ENCODE measurements at places on chromosomes 2 and 18. TPM values are rescaled to one million over a fixed set of nuclear protein-coding genes. Genes with fewer than 3 reads are reported as not detected.

The CPLX4 gene
- polyA plus RNA-seq = not detected

- no peak overlapping the region for H3K27ac ChIP-seq
- no peaks in the 10 kb centered on the region for H3K4me1 ChIP-seq
- no peaks in the 10 kb centered on the region for H3K27me3 ChIP-seq
- no peak for DNase-seq
Measured at GRCh38 chr2:219961947-219962498, 334.6 kb downstream of the SLC4A3 start.

DNA sequence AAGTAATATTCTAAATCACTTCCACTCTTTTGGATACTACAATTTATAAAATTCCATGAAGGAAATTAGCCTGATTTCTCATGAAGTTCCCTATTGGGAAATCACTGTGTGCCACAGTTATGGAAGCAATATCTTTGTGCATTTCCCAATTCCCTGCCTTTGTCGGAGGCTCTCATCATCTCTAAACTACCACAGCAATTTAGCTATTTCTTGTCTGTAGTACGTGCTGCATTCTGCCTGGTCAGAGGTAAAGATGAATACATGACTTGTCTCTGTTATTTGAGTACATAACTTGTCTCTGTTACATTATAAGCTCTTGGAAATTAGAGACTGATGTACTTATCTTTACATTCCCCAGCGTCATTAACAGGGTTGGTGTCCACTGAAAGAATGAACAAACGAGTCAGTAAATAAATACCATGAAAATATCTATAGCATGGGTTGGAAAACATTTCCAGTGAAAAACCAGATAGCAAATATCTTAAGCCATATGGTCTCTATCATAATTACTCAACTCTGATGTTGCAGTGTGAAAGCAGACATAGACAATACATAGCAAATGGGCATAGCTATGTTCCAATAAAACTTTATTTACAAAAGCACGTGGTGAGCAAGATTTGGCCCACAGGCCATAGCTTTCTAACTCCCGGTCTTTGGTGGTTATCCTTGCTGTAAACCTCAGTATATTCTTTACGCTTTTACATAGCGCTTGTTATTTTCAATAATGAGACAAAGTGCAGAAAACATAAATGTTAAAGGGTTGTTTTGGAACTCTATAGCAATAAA, 78.8 kb downstream of the BCL2 start:
- peaks cover 5% of the 10 kb centered on the region for H3K4me1 ChIP-seq
- H3K36me3 ChIP-seq = no peaks in the 10 kb centered on the region
- H3K27ac ChIP-seq = no peak overlapping the region
- DNase-seq = no peak

DNA sequence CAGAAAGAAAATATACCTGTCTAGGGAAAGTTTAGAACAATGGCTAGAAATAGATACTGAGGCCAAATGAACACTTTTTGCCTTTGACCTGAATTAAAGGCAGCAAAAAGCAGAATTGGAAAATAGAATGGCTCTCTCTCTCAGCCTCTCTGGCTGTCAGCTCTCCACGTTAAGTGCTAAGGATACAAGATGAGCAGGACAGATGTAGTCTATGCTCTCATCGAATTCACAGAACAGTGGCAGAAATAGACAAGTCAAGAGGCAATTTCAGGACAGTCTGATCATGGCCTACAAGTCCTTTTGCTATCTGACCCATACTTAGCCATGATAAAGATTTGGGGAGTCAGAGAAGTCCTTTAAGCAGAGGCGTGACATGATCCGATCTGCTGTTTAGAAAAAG, 120.2 kb upstream of the CREB1 start:
- H3K27me3 ChIP-seq = no peaks in the 10 kb centered on the region
- no peaks in the 10 kb centered on the region for H3K36me3 ChIP-seq
- no peak for DNase-seq
- no peak overlapping the region for H3K4me3 ChIP-seq
- no peaks in the 10 kb centered on the region for H3K4me1 ChIP-seq

DNA sequence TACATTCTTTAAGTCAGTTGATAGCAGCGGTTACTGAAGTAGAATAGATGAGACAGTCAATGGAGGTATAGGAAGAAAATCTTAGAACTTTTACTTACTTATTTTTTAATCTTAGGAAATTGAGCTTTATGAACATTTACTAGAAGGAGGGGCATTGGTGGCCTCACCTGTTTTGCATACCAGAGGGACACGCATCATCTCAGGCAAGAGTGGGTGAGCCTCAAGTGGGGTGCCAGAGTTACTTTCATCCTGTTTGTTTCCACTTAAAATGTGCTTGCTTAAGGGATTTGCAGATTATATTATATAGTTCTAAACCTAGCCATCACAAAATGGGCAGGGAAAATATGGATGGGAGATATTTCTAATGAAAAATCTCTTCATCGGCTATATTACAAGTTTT, 61.6 kb downstream of the WDR7 start:
- H3K4me1 ChIP-seq = no peaks in the 10 kb centered on the region
- H3K4me3 ChIP-seq = no peak overlapping the region
- H3K27me3 ChIP-seq = no peaks in the 10 kb centered on the region
- H3K27ac ChIP-seq = no peak overlapping the region
- peaks cover 1% of the 10 kb centered on the region for H3K36me3 ChIP-seq

GRCh38 chr18:14974088-14974487, 226.1 kb downstream of the ANKRD30B start:
- no peaks in the 10 kb centered on the region for H3K27me3 ChIP-seq
- H3K27ac ChIP-seq = no peak overlapping the region
- H3K4me1 ChIP-seq = no peaks in the 10 kb centered on the region
- no peak overlapping the region for H3K4me3 ChIP-seq
- H3K36me3 ChIP-seq = no peaks in the 10 kb centered on the region

- H3K27me3 ChIP-seq = no peaks in the 10 kb centered on the region
- no peak for DNase-seq
- no peak overlapping the region for H3K4me3 ChIP-seq
- no peaks in the 10 kb centered on the region for H3K36me3 ChIP-seq
- H3K27ac ChIP-seq = no peak overlapping the region
- H3K4me1 ChIP-seq = no peaks in the 10 kb centered on the region
Measured at GRCh38 chr18:44309185-44309584, 371.5 kb upstream of the SETBP1 start.

The TMEM247 gene
- not detected for polyA plus RNA-seq

- H3K4me3 ChIP-seq = no peak overlapping the region
- no peak overlapping the region for H3K27ac ChIP-seq
- no peaks in the 10 kb centered on the region for H3K27me3 ChIP-seq
- DNase-seq = no peak
- peaks cover 6% of the 10 kb centered on the region for H3K36me3 ChIP-seq
Measured at GRCh38 chr2:202290970-202291369, 25.4 kb downstream of the NOP58 start.

DNA sequence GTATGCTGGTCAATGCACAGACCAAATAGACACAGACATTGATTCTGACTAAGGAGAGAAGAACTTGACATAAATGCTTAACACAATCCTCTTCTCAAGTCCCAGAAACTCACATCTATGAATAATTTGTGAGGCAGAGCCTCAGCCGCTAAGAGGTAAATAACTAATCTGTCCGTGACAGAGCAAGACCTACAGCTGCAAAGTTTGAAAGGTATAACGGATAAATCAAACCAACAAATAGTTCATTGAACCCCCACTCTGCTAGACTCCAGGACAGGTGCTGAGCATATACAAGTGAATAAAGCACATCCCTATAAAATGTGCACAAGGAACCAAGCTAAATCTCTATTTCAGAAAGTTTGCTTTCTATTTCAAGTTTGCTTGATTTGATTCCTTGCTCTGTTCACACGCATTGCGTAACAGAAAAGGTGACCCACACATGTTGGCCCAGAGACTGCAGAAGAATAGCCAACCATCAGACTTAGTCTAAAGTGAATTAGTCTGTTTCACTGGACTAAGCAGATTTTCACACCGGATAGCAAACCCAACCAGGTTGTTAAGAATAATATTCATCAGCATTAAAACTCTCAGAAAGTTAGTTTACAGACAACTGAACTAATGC, 51.7 kb downstream of the NCKAP5 start:
- H3K36me3 ChIP-seq = no peaks in the 10 kb centered on the region
- H3K27me3 ChIP-seq = no peaks in the 10 kb centered on the region
- H3K27ac ChIP-seq = no peak overlapping the region
- no peaks in the 10 kb centered on the region for H3K4me1 ChIP-seq
- no peak for DNase-seq
- no peak overlapping the region for H3K4me3 ChIP-seq

DNA sequence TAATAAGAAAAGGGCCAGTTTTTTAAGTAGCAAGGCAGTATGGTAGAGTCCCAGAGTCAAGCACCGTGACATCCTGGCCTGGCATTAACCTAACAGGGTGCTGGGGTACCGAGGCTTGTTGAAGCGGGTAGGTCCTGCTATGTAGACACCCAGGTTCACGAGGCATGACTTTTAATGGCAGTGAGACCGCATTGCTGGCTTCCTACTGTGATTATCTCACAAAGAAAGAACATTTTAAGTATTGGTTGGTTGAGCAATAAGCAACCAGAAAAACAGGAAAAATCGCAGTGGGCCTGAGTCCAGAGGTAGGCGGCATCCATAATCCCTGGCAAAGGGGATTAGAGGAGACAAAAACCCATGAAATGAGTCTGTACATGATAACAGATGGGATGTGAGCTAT, 927.9 kb upstream of the ACVR2A start:
- H3K36me3 ChIP-seq = no peaks in the 10 kb centered on the region
- H3K27me3 ChIP-seq = no peaks in the 10 kb centered on the region
- H3K4me1 ChIP-seq = no peaks in the 10 kb centered on the region
- H3K4me3 ChIP-seq = no peak overlapping the region
- no peak overlapping the region for H3K27ac ChIP-seq

The DSG1 gene
- polyA plus RNA-seq = not detected

GRCh38 chr2:225002039-225002655, 40.1 kb downstream of the DOCK10 start:
- peak; percentile 53 for DNase-seq
- no peaks in the 10 kb centered on the region for H3K27me3 ChIP-seq
- no peaks in the 10 kb centered on the region for H3K36me3 ChIP-seq
- no peak overlapping the region for H3K27ac ChIP-seq
- no peaks in the 10 kb centered on the region for H3K4me1 ChIP-seq

The ANO7 gene
- polyA plus RNA-seq = 2.9 TPM

The HEATR5B gene
- 10.1 TPM for polyA plus RNA-seq

The SPATA3 gene
- not detected for polyA plus RNA-seq

The CCDC85A gene
- 0.28 TPM for polyA plus RNA-seq

- H3K27ac ChIP-seq = no peak overlapping the region
- H3K4me3 ChIP-seq = no peak overlapping the region
- H3K27me3 ChIP-seq = no peaks in the 10 kb centered on the region
- H3K4me1 ChIP-seq = no peaks in the 10 kb centered on the region
- H3K36me3 ChIP-seq = no peaks in the 10 kb centered on the region
- no peak for DNase-seq
Measured at GRCh38 chr2:7242189-7242867, 325.1 kb downstream of the RNF144A start.

Data from aorta (tissue), 5 donors.